GM12891 (cell line): ENCODE measurements at places on chromosomes 12 and 14.

- no peak for DNase-seq
Measured at GRCh38 chr12:2248087-2248900, 195.5 kb downstream of the CACNA1C start.

GRCh38 chr12:22530-23201, 43.9 kb upstream of the IQSEC3 start:
- no peak for DNase-seq

- DNase-seq = no peak
Measured at GRCh38 chr14:39383026-39383660, 49.1 kb downstream of the FBXO33 start.

- no peak for DNase-seq
Measured at GRCh38 chr12:12441843-12442461, 85.1 kb downstream of the BORCS5 start.

GRCh38 chr14:91244501-91244901, at the start of gene GPR68:
Gene GPR68, minus strand, starts transcription at chr14:91244704. Its CDS starts 9,654 bp downstream, at chr14:91235050.
- no peak for DNase-seq

GRCh38 chr14:38789805-38790204, 313.2 kb downstream of the SEC23A start:
- no peak for DNase-seq

GRCh38 chr12:102955926-102956737, 1.3 kb upstream of the ASCL1 start:
- DNase-seq = no peak

GRCh38 chr12:42163913-42164312, 19.2 kb upstream of the GXYLT1 start:
- no peak for DNase-seq

DNA sequence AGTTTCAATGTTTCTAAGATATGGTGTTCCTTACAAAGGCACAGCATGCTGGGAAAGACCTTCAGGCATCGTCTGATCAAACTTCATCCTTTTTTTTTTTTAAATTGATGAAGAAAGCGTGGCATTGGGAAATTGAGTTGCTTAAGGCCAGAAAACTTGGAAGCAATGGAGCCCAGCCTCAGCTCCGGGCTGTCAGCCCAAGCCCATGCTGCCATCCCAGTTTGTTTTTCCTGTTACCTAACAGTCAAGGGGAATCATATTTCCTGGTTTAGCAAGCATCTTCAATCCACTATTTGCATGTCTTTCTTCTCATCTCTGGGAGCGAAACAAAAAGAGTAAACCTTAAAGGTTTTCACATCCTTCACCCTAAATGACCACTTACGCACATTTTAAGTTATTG, 200.2 kb downstream of the CHST11 start:
- no peak for DNase-seq

DNA sequence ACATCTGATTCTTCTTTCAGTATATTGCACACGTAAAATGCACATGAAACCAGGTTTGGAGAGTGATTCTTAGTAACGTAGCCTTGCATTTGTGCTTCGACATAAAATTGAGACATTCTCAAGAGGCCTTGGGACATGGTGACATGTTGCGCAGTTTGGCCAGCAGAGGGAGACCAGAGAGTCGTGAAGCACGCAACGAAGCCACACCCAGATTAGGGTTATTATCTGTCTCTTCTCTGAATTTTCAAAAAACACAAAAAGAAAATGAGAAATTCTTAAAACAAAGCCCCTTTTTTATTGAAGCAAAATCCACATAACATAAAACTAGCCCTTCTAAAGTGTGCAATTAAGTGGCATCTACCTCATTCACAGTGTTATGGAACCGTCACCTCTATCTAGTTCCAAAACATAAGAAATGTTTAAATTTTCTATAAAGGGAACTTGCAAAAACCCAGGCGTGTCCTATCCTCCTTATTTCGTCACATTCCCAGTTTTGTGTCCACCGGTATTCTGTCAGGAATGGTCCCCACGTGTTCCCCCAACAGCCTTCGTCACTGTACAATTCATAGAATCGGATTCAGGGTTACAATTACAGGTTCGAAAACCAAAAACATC, 108.8 kb upstream of the ATF7IP start:
- no peak for DNase-seq

DNA sequence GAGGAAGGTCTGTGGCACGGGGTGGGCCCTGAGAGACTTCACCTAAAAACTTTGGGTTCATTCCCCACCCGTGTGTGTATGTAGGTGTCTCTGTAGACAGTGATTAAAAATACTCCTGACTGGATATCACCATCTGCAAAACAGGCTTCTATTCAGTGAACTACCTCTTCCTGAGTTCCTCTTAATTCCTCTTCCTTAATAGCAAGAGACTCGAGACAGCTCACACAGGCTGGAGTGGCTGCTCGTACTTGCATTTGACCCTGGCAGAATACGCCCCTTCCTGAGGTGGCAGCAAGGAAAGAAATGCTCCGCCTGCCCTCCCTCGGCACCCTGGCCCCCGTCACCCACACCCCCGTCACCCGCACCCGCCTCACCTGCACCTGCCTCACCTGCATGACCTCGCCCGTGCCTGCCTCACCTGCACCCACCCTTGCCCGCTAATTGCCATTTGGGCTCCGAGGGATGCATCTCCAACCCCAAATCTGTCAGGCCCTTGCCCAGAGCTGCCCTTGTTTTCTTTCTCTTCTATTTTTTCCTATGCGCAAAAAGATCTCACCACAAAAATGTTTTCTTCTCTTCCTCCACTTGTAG, 90.0 kb downstream of the FBXL14 start:
- DNase-seq = no peak

DNA sequence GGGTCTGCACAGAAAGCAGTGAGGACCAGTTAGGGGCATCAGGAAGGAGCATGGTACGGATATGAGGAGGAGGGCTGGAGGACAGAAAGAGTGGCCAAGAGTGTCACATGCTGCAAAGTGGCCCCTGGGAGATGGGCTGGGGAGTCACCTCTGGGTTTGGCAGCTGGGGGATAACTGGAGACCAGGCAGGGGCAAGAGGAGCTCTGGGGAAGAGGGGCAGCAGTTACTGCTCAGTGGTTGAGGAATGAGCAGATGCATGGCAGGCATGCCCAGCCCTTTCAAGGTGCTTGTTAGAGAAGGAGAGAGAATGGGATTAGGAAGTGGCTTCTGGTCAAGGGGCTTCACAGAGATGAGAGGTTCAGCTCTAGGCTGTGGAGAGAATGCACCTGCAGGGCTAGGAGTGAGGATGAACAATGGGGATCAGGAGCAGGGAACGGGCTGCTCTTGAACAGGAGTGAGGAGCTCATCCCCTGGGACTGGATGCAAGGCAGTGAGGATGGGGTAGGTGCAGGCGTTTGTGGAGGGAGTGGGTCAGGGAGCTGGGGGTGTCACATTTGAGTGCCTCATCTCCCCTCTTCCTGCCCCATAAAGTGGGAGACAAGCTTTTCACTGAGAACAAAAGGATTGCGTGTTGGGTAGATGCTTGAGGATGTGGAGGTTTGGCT, 127.5 kb downstream of the PAPOLA start:
- DNase-seq = no peak

DNA sequence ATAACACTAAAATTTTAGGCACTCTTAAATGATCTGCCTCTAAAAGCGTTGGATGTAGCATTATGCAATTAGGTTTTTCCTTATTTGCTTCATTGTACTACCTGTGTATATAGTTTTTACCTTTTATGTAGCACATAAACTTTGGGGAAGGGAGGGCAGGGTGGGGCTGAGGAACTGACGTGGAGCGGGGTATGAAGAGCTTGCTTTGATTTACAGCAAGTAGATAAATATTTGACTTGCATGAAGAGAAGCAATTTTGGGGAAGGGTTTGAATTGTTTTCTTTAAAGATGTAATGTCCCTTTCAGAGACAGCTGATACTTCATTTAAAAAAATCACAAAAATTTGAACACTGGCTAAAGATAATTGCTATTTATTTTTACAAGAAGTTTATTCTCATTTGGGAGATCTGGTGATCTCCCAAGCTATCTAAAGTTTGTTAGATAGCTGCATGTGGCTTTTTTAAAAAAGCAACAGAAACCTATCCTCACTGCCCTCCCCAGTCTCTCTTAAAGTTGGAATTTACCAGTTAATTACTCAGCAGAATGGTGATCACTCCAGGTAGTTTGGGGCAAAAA, 4.1 kb downstream of the CDKN1B start:
- DNase-seq = no peak

DNA sequence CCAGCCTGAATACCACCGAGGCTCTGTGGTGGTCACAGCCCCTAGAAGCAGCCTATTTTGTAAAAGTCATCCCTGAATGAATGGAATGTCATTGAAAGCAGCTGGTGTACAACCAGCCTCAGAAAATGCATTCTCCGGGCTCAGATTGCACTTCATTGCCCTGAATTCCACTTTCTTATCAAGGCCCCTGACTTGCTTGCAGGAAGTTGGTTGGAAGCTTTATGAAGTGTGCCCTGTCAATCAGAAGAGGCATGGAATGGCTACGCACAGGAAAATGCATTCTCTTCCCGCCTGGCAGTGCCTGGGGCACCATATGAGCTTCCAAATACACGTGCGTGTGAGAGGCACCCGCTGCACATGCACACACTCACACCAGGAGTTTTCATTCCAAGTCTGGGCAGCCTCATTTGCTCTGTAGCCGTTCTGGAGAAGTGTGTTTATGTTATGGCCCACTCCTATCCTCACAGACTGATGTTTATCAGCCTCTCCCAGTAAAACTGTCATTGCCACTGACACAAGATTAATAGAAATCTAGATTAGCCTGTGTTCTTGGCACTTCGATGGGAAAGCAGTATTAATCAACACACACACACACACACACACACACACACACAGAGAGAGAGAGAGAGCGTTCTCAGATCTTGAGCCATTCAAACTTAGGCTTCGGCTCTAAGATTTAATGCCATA, 63.9 kb downstream of the NUAK1 start:
- no peak for DNase-seq

DNA sequence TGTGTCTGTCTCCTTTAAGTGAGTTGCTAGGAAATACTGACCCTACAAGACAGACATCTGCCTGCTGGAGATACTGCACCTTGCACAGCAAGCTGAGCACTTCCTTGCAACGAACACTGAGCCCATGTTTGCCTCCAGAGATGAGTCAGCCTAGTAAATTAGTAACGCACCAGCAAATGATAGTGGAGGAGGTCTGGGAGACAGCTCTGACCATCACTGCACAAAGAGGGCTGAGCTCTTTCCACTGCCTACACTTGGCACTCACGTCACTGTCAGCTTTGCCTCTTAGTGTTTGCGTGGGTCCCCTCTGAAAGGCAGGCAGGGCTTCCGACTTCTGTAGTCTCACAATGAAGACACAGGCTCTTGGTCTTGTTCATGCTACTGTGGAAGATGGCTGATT, 109.0 kb downstream of the APAF1 start:
- DNase-seq = peak; percentile 60

- DNase-seq = no peak
Measured at GRCh38 chr12:120996133-120996746, 17.9 kb downstream of the HNF1A start.

- no peak for DNase-seq
Measured at GRCh38 chr12:12786351-12786705, 869 bp downstream of the APOLD1 start.

GRCh38 chr14:71478542-71478941, 453.7 kb upstream of the RGS6 start:
- no peak for DNase-seq

- no peak for DNase-seq
Measured at GRCh38 chr12:53696655-53697331, 20.9 kb upstream of the ATP5MC2 start.

- no peak for DNase-seq
Measured at GRCh38 chr14:104239185-104239775, 100.9 kb downstream of the KIF26A start.

- DNase-seq = no peak
Measured at GRCh38 chr12:105961821-105962671, 176.7 kb downstream of the NUAK1 start.

- no peak for DNase-seq
Measured at GRCh38 chr14:77979666-77980351, 179.9 kb downstream of the ADCK1 start.

GRCh38 chr14:57061009-57061711, 207.5 kb downstream of the EXOC5 start:
- DNase-seq = no peak

GRCh38 chr14:73189651-73190050, 47.7 kb upstream of the PAPLN start:
- no peak for DNase-seq

- no peak for DNase-seq
Measured at GRCh38 chr14:50212726-50213125, 18.7 kb downstream of the SOS2 start.

DNA sequence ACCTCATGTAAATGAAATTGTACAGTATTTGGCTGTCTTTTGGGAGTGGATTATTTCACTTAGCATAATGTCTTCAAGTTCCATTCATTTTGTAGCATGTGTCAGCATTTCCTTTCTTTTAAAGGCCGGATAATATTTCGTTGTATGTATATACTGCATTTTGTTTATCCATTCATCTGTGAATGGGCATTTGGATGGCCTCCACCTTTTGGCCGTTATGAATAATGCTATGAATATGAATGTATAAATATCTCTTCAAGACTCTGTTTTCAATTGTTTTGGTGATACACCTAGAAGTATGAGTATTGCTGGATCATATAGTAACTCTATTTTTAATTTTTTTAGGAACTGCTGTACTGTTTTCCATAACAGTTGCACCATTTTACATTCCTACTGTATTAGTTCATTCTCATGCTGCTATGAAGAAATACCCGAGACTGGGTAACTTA, 164.9 kb downstream of the DYRK2 start:
- no peak for DNase-seq

- no peak for DNase-seq
Measured at GRCh38 chr12:70659077-70659606, 21.9 kb upstream of the PTPRB start.

DNA sequence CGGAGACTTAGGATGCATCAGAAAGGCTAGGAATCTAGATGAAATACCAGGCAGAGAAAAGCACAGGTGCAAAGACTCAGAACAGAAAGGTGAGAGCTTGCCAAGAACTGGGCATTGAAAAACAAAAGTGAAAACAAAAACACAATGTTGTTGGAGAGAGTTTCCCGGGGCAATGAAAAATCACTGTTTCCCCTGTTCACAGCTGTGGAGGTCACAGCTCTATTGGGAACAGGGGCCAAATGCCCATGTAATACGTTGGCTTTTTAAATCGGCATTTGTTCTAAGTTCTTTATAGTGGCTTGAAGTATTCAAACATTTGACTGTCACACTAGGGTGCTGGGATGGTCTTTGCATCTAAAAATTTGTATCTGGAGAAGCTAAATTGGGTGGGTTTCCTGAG, 108.3 kb downstream of the SLC15A4 start:
- no peak for DNase-seq

DNA sequence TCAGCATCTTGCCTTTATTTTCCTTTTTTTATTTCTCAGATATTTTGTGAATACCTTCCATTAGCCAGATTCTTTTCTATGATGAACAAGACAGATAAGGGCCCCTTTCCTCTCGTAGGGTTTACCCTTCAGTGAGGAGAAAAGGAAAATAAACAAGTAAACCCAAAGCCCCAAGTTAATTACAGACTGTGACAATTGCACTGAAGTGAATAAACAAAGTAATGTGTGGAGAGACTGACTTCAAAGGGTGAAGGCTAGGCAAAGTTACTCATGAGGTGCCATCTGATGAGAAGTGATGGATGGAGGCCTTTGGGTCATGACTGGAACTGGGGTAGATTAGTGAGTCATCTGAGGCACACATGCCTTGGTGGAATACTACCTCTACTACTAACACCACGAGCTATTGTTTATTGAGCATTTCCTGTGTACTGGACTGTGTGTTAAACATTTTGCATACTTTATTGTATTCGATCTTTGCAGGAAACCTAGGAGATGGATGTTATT, 143.4 kb upstream of the PRICKLE1 start:
- no peak for DNase-seq
